ENCODE measurements at places on chromosomes 2 and 18.
A peak's percentile ranks its signal among the peaks of the same experiment; 100 is the strongest.

- DNase-seq = no peak
- no peaks in the 10 kb centered on the region for H3K4me1 ChIP-seq
These were observed 3.8 kb upstream of the UXS1 start for GRCh38 chr2:106197878-106198277.

- H3K27ac ChIP-seq = no peak overlapping the region
- DNase-seq = no peak
- H3K27me3 ChIP-seq = no peaks in the 10 kb centered on the region
- H3K36me3 ChIP-seq = no peaks in the 10 kb centered on the region
These were observed 4.8 kb upstream of the MRPL44 start for GRCh38 chr2:223952280-223952968.

DNA sequence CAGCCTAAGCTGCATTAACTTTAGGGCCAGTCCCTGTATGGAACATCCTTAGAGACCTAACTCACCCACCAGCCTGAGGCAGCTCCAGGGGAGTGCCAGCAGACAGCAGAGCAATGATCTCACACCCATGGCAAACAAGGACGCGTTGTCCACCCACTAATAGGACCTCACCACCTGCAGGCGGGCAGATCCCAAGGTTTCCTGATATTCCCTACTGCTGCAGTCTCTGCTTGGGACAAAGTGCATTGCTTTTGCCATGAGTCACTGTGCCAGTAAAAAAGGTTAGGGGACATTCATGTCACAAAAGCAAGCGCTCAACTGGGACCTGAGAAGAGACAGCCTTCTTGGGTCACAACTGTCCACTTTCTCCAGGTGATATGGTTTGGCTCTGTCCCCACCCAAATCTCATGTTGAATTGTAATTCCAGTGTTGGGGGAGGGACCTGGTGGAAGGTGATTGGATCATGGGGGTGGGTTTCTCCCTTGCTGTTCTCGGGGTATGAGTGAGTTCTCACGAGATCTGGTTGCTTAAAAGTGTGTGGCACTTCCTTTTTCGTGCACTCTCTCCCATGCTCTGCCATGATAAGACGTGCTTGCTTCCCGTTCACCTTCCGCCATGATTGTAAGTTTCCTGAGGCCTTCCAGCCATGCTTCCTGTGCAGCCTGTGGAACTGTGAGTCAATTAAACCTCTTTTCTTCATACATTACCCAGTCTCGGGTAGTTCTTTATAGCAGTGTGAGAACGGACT lies 160.2 kb downstream of the MIB1 start:
- H3K4me1 ChIP-seq = no peaks in the 10 kb centered on the region
- no peak for DNase-seq
- H3K27me3 ChIP-seq = no peaks in the 10 kb centered on the region
- no peak overlapping the region for H3K27ac ChIP-seq
- H3K36me3 ChIP-seq = no peaks in the 10 kb centered on the region

- H3K4me3 ChIP-seq = no peak overlapping the region
- DNase-seq = no peak
- H3K4me1 ChIP-seq = no peaks in the 10 kb centered on the region
- H3K27ac ChIP-seq = no peak overlapping the region
- no peaks in the 10 kb centered on the region for H3K36me3 ChIP-seq
- H3K27me3 ChIP-seq = no peaks in the 10 kb centered on the region
These were observed 435.8 kb upstream of the MEIS1 start for GRCh38 chr2:65999103-65999502.

- no peak overlapping the region for H3K4me3 ChIP-seq
- no peaks in the 10 kb centered on the region for H3K27me3 ChIP-seq
- no peak for DNase-seq
- H3K36me3 ChIP-seq = no peaks in the 10 kb centered on the region
These were observed 15.9 kb downstream of the KIDINS220 start for GRCh38 chr2:8821276-8822217.

GRCh38 chr2:224433442-224433841 lies 31.5 kb upstream of the FAM124B start:
- DNase-seq = no peak
- no peaks in the 10 kb centered on the region for H3K36me3 ChIP-seq
- no peaks in the 10 kb centered on the region for H3K4me1 ChIP-seq
- H3K27me3 ChIP-seq = no peaks in the 10 kb centered on the region
- H3K4me3 ChIP-seq = no peak overlapping the region
- H3K27ac ChIP-seq = no peak overlapping the region

- no peaks in the 10 kb centered on the region for H3K27me3 ChIP-seq
- H3K36me3 ChIP-seq = no peaks in the 10 kb centered on the region
- H3K4me3 ChIP-seq = no peak overlapping the region
- DNase-seq = no peak
- H3K4me1 ChIP-seq = no peaks in the 10 kb centered on the region
These were observed 31.9 kb upstream of the AFTPH start for GRCh38 chr2:64492272-64492671.

DNA sequence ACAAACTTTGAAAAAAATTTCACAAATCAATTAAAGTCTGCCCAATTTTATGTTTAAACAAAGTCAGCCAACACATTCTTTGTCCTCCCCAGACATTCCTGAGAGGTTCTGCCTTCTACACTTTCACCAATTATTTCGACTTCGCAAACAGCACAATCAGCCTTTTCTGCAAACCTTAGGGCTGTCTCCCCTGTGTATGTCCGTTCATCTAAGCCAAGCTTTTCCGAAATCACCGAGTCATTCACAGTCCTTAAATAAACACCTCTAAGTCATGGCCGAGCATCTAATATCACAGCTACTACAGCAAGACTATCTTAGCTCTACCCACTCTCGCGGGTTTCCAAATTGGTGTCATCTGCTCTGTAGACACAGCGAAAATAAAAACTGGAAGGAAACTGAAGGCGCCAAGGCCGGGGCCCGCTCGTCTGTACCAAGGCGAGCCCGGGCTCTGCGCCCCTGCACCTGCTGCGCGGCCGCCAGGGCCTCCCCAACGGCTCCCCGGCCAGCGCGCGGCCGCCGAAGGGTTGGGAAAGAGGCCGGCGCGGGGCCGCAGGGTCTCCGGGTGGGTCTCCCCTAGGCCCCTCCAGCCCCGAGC lies 730 bp downstream of the ODC1 start:
- no peaks in the 10 kb centered on the region for H3K4me1 ChIP-seq
- H3K27ac ChIP-seq = peak overlapping the region; percentile 96
- peaks cover 4% of the 10 kb centered on the region for H3K36me3 ChIP-seq
- H3K27me3 ChIP-seq = no peaks in the 10 kb centered on the region
- peak overlapping the region; percentile 88 for H3K4me3 ChIP-seq

DNA sequence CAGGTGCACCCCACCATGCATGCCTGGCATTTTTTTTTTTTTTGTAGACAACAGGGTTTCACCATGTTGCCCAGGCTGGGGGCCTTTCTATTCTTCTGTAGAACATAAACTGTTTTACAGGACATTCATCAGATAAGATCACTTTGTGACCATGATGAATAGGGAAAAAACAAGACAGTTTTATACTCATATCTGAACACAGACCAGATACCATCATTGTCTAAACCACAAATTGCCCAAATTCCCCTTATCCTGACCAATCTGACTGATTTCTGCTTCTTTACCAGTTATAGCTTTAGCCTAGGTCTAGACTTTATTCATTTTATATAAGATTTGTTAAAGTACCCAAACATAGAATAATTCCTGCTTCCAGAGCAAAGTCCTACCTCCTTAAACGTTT lies 1699.3 kb upstream of the TMEFF2 start:
- no peak for DNase-seq
- no peak overlapping the region for H3K27ac ChIP-seq
- no peaks in the 10 kb centered on the region for H3K4me1 ChIP-seq
- H3K36me3 ChIP-seq = no peaks in the 10 kb centered on the region

DNA sequence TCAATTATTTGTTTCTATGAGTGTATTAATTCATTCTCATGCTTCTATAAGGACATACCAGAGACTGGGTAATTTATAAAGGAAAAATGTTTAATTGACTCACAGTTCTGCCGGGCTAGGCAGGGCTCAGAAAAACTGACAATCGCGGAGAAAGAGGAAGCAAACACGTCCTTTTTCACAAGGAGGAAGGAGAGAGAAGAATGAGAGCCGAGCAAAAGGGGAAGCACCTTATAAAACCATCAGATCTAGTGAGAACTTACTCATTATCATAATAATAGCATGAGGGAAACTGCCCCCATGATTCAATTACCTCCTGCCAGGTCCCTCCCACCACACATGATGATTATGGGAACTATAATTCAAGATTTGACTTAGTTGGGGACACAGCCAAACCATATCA lies 294.0 kb downstream of the DSC3 start:
- no peaks in the 10 kb centered on the region for H3K36me3 ChIP-seq
- no peak for DNase-seq
- H3K4me3 ChIP-seq = no peak overlapping the region
- H3K27ac ChIP-seq = no peak overlapping the region
- no peaks in the 10 kb centered on the region for H3K4me1 ChIP-seq

DNA sequence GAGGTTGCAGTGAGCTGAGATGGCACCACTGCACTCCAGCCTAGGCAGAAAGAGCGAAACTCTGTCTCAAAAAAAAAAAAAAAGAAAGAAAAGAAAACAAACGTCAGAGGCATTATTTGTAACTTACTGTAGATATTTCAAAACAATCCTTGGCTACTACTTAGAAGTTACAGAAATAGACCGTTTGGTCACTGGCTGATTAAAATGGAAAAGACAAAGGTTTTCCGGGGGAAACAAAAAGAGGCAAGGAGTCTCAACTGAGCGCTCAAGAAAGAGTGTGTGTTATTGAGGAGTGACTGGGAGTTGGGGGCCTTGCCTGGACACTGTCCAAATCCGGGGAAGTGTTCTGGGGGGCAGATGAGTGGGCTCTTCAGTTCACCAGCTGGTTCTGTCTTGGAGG lies 47.6 kb downstream of the TEX44 start:
- H3K4me3 ChIP-seq = no peak overlapping the region
- DNase-seq = no peak
- H3K4me1 ChIP-seq = peaks cover 10% of the 10 kb centered on the region
- H3K27ac ChIP-seq = peak overlapping the region; percentile 89
- H3K36me3 ChIP-seq = no peaks in the 10 kb centered on the region

- DNase-seq = no peak
- no peak overlapping the region for H3K27ac ChIP-seq
- H3K27me3 ChIP-seq = no peaks in the 10 kb centered on the region
- H3K4me3 ChIP-seq = no peak overlapping the region
These were observed 98.9 kb upstream of the ODC1 start for GRCh38 chr2:10546975-10547391.

Data from breast epithelium (tissue), 4 donors.